Left kidney (tissue), 8 donors: ENCODE measurements at places on chromosomes 2 and 18. TPM values are rescaled to one million over a fixed set of nuclear protein-coding genes. Genes with fewer than 3 reads are reported as not detected.

- DNase-seq, result no peak
Observed at GRCh38 chr2:241041589-241042158, 43.3 kb downstream of the SNED1 start.

The ATP6V1B1 gene
- polyA plus RNA-seq, result 58.5 TPM

The CCT4 gene
- polyA plus RNA-seq, result 186 TPM

The CHRNA1 gene
- 3.7 TPM for polyA plus RNA-seq

DNA sequence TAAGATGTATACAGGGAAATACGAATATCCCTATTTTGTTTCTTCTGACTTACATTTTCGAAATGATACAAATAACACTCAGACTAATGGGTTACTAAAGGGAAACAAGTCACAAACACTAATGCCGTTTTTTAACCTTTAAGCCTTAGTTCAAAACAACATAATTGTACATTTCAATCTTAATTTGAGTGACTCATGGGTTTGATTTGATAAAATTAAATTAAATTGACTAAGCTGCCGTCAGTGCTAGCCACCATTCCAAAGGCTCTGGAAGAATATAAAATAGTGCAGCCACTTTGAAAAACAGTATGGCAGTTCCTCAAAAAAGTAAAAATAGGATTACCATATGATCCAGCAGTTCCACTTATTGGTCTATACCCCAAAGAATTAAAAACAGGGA is 133.8 kb upstream of the NT5C1B start:
- no peak for DNase-seq

DNA sequence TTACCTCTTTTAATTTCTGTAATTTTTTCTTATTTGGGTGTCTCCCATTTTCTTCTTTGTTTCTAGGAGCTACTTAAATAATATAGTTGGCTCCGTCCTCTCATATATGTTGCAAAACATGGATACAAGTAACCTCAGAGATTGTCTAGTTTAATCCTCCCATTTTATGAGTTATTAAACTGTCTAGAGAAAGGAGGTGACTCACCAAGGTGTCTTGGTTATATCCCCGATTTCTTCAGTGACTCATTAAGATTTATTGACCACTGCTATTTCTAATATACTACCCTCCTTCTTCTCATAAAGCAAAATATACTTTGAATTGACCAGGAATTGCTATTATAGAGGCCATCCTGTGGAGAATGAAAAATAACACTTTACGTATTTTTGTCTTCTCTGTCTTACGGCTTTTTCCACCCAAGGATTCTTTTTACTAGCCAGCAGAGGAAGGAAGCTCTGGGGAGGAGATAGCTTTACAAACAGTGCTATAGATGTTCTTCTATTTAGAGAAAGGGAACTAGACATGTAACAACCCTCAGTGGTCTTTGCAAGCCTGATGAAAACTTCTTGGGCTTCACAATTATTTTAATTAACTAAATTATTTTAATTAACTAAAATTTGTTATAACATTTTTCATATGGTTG is 300.4 kb upstream of the TNP1 start:
- no peak for DNase-seq

The UBR3 gene
- 48.3 TPM for polyA plus RNA-seq

GRCh38 chr2:40027968-40028367 is 248.9 kb upstream of the THUMPD2 start:
- no peak for DNase-seq

The GRHL1 gene
- 7.2 TPM for polyA plus RNA-seq

GRCh38 chr2:208463721-208464120 is 57.1 kb downstream of the PTH2R start:
- DNase-seq, result no peak

- DNase-seq, result no peak
Observed at GRCh38 chr2:187422282-187422681, 25.8 kb downstream of the CALCRL start.

DNA sequence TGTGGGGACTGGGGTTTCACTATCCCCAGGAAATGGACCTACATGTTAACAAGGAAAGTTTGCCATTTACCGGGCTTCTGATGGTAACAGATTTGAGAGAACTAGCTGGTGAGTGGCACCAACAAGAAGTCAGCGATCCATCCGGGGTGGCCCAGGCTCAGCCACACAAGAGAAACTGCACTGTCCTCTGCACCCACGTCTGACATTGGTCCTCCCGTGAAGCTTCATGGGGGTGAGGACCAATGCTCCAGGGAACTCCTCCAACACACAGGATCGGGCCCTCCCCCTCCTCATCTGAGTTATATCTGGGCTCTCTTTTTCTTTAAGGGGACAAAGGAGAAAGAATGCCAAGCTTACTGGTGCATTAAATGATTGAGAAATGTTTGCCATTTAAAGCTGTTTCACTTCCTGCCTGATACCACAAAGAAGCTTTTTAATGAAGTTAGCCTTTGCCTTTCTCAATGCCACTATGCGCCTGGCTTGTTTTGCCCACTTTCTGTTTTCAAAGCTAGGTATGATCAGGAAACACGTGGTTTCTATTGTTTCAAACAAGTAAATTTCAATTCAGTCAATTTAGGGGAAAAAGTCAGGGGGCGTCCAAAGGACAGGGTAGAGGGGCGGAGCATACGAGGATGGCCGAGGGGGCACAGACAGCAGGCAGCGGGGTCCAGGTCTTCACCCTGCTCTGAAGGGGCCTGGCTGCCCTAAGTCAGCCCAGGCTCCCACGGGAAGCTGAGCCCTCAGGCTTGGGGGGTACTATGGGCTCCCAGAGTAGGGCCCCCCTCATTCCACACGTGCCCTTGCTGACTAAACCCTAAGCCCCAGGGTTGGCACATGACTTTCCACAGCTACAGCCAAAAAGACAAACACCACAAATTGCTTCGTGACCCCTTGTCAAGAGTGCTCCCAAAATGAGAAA is 204.0 kb upstream of the ID2 start:
- DNase-seq, result no peak

The PLB1 gene
- polyA plus RNA-seq, result 1.2 TPM

DNA sequence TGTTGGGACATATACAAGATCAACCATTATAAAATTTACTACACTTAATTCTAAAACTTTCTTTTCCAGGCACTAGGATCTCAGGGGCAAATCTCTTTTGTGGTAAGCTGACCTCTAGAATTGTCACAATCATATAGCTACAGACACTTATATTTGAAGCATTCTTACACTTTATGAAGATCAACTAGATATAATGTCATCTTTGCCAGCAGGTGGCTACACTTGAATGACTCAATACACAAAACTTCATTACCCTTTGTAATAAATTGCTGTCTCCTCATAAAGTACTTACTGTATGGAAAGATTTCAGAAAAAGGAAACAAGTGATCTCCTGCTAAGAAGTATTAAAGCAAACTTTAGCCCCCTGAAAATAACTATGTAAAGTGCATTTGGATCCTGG is 77.8 kb downstream of the RDH14 start:
- no peak for DNase-seq

The ACMSD gene
- polyA plus RNA-seq, result 43.9 TPM

DNA sequence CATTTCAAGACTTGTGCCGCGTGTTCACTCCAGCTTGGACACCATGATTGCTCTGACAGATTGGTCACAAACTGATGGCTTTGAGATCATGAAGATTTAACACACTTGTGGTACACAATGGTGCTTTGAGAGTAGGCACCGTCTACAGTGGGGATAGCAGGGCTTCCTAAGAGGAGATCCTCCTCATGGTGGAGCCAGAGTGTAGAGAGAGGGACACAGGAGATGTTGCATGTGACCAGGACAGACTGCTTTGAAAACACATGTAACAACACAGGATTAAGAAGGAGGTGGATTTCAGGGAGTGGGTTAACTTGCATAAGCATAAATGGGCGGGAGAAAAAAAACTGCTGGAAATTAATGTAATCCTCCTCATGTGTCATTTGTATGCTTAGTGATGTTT is 95.7 kb upstream of the LINC00305 start:
- no peak for DNase-seq

The ZC3H6 gene
- polyA plus RNA-seq, result 9.9 TPM

The L3MBTL4 gene
- polyA plus RNA-seq, result 6.4 TPM

The TMEM198 gene
- polyA plus RNA-seq, result 2.5 TPM

DNA sequence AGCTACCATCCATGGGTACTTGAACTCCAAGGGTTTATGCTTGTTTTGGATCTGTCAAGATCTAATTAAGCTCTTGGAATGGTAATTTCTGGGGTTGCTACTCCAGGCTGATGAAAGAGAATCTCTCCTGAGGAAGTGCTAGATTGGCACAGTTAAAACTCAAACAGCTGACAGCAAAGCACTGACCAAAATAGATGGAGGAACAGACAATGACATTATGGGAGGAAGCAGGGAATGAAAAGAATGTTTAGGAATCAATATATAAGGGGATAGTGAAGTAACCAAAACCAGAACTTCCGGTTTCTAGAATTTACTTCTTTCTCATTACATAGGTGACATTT is 6.3 kb downstream of the THUMPD2 start:
- no peak for DNase-seq

- no peak for DNase-seq
Observed at GRCh38 chr2:196365145-196365544, 193.8 kb upstream of the STK17B start.

DNA sequence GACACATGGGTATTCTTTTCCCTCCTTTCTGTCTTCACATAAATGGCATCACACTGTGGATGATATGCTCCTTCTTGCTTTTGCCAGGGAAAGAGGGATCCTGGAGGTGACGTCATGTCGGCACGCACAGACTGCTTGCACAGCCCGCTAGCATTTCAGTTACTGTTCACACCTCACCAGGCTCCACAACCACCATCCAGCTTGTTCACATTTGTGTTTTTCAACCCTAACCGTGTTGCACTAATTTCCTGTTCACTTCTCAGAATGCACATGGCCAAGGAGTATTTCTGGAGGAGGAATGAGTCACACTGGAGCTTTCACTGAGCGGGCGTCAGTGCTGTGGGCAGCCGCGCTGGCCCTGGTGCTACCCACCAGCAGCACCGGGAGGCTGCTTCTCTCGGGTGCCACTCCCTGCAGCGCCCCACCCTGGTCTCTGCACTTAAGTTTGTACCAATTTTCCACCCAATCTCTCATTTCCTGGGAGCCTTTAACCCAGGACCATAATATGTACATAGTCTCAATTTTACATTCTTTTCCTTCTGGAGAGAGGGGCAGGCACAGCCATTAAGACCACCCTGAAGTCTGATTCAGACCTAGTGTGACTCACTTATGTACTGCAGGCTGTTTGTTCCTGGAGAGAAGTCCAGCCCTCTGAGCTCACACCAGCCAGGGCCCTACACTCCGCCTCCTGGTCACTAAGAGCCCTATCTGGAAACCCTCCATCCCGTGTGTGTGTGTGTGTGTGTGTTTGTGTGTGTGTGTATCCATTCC is 65.1 kb downstream of the MBP start:
- no peak for DNase-seq

- no peak for DNase-seq
Observed at GRCh38 chr2:236177967-236178889, 10.0 kb upstream of the GBX2 start.

- no peak for DNase-seq
Observed at GRCh38 chr18:33239298-33239697, 201.2 kb downstream of the CCDC178 start.

GRCh38 chr2:176083796-176084261 is at the start of gene EVX2:
Gene EVX2 (minus strand): TSS chr2:176083962. CDS start chr2:176083776, 186 bp downstream.
- DNase-seq, result no peak

DNA sequence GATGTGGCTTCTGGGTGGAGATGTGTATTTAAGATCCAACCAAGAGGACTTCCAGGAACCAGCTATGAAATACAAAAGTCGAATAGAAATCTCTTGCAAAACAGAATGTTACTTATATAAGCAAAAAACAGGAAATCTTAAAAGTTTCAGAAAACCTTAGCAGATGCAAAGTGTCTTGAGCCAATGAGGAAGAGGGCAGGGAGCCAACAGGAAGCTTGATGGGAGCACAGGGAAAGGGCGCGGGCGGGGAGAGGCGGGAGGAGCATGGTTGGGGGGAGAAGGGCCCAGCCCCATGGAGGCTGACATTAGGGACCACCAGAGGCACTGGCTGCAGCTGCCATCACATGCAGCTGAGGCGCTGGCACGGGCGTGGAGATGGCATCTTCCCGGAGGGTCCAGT is 203.3 kb downstream of the SNTG2 start:
- no peak for DNase-seq

The CPO gene
- 1.7 TPM for polyA plus RNA-seq

The RTKN gene
- 70.4 TPM for polyA plus RNA-seq

GRCh38 chr2:231711677-231712450 is 3.5 kb downstream of the PTMA start:
- no peak for DNase-seq

DNA sequence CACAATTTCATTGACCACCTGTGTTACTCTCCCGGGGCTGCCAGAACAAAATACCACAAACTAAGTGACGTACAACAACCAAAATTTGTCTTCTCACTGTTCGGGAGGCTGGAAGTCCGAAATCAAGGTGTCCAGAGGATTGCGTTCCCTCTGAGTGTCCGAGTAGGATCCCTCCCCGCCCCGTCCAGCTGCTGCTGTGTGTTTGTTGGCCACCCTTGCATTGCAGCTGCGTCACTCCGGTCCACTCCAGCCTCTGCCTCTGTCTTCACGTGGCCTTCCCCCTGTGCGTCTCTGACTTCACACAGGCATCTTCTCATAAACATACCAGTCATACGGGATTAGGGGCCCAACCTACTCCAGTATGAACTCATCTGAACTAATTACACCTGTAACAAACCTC is 251.8 kb upstream of the SMIM21 start:
- no peak for DNase-seq

- no peak for DNase-seq
Observed at GRCh38 chr2:187324631-187325030, 123.4 kb downstream of the CALCRL start.

DNA sequence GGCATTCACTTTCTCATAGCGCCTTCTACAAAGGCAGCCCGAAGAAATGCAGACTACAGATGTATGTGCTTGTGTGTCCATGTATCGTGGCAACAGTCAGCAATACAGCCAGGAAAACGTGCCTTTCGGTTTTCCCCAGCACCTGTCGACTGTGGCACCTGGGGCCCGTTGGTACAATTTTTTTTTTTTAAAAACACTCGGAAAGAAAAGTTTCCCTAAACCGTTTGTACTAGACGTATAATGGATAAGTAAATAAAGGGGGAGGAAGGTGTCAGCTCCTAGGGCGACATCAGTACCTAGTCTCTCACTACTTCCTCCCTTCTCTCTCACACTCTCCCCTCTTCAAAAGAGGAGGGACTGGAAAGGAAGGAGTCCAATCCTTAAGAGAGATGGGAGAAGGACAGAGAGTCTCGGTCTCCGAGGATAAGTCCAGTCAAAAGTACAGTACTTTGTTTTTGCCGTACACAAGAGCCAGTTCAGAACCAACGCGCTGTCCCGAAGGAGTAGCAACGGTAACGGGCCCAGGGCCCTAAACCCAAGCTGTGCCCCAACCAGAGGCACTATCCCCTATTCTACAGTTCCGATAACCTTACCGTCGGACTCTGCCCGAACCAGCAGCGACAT is 759 bp downstream of the PPP4R3B start:
- peak; percentile 52 for DNase-seq

The FABP1 gene
- 21.2 TPM for polyA plus RNA-seq
